ENCODE measurements at places on chromosomes 1 and 21.

GRCh38 chr1:54300401-54300800 lies 100.4 kb downstream of the MRPL37 start:
- DNase-seq, result no peak

GRCh38 chr1:100622966-100623762 lies 85.2 kb downstream of the GPR88 start:
- DNase-seq, result no peak

- no peak for DNase-seq
Observed at GRCh38 chr1:198809247-198809646, 170.4 kb downstream of the PTPRC start.

GRCh38 chr1:218466341-218467010 lies 121.3 kb downstream of the TGFB2 start:
- no peak for DNase-seq

- no peak for DNase-seq
Observed at GRCh38 chr21:41428847-41429246, 2.8 kb downstream of the MX1 start.

All from Jurkat, Clone E6-1 (cell line).